ENCODE measurements at places on chromosomes 11 and 22. TPM values are rescaled to one million over a fixed set of nuclear protein-coding genes. Genes with fewer than 3 reads are reported as not detected.

DNA sequence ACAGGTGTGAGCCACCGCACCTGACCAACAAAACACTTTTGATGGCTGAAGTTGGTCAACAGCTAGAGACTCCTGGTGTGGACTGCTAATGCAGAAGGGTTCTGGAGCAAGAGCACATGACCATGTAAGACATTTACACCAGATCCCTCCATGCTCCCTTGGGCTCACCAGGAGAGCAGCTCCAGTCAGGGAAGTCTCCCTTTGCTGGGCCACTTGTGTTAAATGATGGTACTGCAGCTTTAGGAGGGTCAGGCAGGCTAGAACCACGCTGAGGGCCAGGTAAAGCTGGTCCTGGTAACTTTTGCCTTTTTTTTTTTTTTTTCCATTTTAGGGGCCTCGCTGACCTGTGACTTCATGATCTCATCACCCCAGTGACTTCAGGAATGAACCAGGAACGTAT is 146.4 kb downstream of the FBXO7 start:
- H3K27ac ChIP-seq = peak overlapping the region; percentile 58
- no peaks in the 10 kb centered on the region for H3K36me3 ChIP-seq
- DNase-seq = no peak
- peaks cover 81% of the 10 kb centered on the region for H3K4me1 ChIP-seq
- H3K27me3 ChIP-seq = no peaks in the 10 kb centered on the region

DNA sequence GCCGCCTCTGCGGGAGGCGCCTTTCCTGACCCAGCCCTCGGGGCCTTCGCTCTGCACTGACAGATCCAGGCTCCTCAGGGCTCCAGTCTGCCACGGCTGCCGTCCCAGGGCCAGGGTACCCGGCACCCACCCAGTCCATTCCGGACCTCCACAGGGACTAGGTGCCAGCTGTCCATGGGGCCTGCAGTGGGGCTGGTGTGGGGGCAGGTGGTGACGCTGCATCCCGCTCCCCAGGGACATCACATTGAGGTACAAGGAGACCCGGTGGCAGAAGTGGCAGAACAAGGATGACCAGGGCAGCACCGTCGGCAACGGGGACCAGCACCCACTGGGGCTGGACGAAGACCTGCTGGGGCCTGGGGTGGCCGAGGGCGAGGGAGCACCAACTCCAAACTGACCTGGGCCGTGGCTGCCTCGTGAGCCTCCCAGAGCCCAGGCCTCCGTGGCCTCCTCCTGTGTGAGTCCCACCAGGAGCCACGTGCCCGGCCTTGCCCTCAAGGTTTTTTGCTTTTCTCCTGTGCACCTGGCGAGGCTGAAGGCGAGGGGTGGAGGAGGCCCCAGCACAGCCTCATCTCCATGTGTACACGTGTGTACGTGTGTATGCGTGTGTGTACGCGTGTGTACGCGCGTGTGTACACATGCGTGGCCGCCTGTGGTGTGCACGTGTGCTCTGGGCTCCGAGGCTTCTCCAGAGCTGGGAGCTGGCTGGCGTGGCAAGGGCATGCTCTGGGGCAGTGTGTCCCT is 16.7 kb downstream of the RNH1 start:
- no peaks in the 10 kb centered on the region for H3K27me3 ChIP-seq
- H3K4me1 ChIP-seq = peaks cover 4% of the 10 kb centered on the region
- no peak overlapping the region for H3K4me3 ChIP-seq
- DNase-seq = no peak
- H3K36me3 ChIP-seq = peaks cover 76% of the 10 kb centered on the region

DNA sequence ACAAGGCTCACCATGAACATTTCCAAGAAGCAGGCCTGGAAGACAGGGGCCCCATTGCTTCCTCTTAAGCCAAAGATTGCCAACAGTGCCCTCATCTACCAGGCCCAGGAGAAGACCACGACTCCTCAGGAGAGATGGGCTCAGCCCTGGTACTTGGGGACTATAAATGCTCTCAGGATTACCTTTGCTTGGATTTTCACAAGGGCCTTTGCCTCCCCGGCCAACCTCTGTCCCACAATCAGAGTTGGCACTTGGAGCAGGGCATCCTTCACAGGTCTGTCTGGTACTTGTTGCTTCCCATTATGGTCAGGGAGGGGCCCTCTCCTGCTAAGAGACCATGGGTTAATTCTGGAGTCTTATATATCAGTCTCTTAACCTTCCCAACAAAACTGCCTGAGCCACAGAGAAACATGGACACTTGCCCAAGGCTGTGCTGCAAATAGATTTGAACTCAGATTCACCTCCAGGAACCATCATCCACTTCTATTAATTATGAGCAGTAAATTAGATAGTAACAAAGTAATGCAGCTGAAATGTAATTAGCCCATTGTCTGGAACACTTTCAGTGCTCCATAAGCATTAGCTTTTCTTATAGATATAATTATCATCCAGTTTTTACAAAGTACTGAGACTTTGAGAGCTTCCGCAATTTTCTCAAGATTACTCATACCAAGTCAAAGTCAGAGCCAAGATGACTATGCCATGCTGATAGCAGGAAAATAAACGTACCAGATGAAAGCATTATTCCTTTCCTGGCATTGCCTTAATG is 33.5 kb downstream of the POU2AF3 start:
- no peak overlapping the region for H3K4me3 ChIP-seq
- no peak for DNase-seq
- H3K27me3 ChIP-seq = no peaks in the 10 kb centered on the region
- H3K36me3 ChIP-seq = no peaks in the 10 kb centered on the region

GRCh38 chr11:60307507-60308195 is 19.4 kb upstream of the MS4A6E start:
- no peaks in the 10 kb centered on the region for H3K27me3 ChIP-seq
- no peak overlapping the region for H3K27ac ChIP-seq
- no peak overlapping the region for H3K4me3 ChIP-seq
- DNase-seq = no peak
- no peaks in the 10 kb centered on the region for H3K36me3 ChIP-seq
- H3K4me1 ChIP-seq = no peaks in the 10 kb centered on the region

DNA sequence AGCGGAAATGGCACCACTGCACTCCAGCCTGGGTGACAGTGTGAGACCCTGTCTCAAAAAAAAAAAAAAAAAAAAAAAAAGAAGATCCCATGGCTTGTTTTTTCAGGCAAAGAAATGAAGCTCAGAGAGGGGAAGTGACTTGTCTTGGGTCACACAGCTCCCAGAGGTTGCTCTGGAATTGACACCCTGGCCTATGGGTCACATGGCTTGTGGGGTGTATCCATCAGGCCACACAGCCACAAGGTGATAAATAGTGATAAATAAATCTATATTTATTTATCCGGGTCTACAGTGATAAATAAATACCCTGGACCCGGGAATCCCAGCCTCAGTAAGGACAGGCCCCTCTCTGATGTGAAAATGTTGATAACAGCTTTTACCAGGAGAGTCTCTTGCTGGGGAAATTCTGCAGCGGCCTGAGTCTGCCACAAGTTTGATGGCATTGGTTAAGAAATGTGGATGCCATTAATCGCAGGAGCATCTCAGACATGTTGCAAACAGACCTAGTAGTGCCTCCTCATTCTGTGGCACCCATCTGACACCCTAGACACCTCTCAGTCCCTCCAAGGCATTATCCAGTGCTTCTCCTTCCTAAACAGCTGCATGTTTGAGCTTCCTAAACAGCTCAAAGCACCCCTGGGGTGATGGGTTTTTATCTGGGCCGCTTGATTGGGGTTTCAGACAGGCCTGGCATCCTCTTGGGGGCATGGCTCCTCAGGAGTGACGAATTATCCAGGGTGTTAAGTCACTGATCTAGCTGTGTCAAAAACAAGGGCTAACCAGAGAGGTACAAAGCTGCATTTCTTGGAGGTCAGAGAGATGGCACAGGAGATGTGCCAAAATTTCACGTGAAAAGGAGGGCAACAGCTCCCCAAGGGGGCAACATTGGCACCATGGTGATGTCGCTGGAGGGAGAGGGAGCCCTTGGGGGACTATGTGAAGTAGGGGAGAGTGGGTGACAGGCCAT is 1.9 kb upstream of the EMID1 start:
- H3K36me3 ChIP-seq = no peaks in the 10 kb centered on the region
- H3K4me1 ChIP-seq = peaks cover 15% of the 10 kb centered on the region
- H3K4me3 ChIP-seq = no peak overlapping the region
- H3K27me3 ChIP-seq = no peaks in the 10 kb centered on the region

DNA sequence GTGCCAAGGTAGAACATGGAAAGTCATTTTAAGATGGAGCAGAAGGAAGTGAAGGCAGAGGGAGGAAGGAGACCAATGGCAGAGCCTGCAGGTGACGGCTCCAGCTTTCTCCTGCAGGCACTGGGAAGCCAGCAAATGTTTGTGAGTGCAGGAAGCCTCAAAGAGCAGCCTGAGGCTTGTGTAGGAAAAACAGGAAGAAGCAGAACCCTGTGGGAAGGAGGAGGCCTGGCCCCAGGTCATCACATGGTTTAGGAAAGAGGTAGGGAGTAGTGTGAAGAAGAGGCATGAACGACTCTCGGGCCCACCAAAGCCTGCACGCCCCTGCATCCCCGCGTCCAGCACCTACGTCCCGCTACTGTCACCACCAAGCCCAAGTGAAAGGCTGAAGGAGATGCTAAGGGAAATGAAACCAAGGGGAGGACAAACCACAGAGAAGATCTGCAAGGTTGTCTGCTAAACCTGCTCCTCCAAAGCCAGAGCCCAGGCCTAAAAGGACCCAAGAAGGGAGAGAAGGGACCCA is 151.5 kb downstream of the CHST1 start:
- no peak overlapping the region for H3K4me3 ChIP-seq
- H3K4me1 ChIP-seq = no peaks in the 10 kb centered on the region
- DNase-seq = no peak
- H3K27ac ChIP-seq = no peak overlapping the region
- no peaks in the 10 kb centered on the region for H3K36me3 ChIP-seq
- H3K27me3 ChIP-seq = no peaks in the 10 kb centered on the region

Gene POU2F3
- total RNA-seq = not detected

Gene TSPAN4
- 6.8 TPM for total RNA-seq

DNA sequence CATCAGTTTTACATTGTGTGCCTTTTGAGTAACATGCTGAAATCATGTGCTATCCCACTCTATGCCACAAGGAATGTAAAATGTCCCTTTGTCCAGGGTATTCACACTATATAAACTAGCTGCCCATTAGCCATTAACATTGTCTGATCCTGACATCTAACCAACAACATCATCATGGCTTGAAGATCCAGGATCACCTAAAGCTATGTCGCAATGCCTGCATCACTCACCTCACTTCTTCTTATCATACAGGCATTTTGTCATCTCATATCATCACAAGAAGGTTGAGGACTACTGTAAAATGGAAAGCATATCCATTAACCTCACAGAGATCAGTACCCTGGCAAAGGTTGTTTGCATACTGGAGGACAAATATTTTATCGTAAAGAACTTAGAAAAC is 742.3 kb downstream of the DLG2 start:
- no peaks in the 10 kb centered on the region for H3K4me1 ChIP-seq
- no peak overlapping the region for H3K27ac ChIP-seq
- no peak overlapping the region for H3K4me3 ChIP-seq
- no peak for DNase-seq
- H3K36me3 ChIP-seq = no peaks in the 10 kb centered on the region

GRCh38 chr11:86663761-86664160 is 8.7 kb downstream of the ME3 start:
- no peaks in the 10 kb centered on the region for H3K27me3 ChIP-seq
- H3K27ac ChIP-seq = no peak overlapping the region
- no peak for DNase-seq
- H3K4me1 ChIP-seq = peaks cover 5% of the 10 kb centered on the region

All from esophagus squamous epithelium (tissue), 5 donors.